NCI-H82 (cell line): ENCODE measurements at places on chromosomes 7 and 10.
A peak's percentile ranks its signal among the peaks of the same experiment; 100 is the strongest.

DNA sequence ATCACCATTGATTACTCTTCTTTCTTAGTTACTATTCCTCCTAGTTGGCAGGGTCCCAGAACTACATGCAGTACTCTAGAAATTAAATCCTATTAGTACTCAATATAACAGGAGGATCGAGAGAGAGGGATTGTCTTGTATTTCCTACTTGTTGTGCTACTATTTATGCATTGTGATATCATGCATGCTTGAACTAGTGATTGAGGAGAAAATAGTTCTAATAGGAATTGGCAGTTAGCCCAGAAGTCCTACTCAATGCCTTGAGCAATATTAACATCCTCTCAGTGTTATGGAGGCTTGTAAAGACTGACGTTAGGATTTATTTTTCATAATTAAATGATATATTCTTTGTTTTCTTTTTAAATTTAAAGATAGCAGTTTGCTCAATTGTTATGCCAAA, 67.4 kb downstream of the FOXP2 start:
- DNase-seq = peak; percentile 61

GRCh38 chr10:69802424-69803161, 887 bp downstream of the COL13A1 start:
- DNase-seq = no peak

DNA sequence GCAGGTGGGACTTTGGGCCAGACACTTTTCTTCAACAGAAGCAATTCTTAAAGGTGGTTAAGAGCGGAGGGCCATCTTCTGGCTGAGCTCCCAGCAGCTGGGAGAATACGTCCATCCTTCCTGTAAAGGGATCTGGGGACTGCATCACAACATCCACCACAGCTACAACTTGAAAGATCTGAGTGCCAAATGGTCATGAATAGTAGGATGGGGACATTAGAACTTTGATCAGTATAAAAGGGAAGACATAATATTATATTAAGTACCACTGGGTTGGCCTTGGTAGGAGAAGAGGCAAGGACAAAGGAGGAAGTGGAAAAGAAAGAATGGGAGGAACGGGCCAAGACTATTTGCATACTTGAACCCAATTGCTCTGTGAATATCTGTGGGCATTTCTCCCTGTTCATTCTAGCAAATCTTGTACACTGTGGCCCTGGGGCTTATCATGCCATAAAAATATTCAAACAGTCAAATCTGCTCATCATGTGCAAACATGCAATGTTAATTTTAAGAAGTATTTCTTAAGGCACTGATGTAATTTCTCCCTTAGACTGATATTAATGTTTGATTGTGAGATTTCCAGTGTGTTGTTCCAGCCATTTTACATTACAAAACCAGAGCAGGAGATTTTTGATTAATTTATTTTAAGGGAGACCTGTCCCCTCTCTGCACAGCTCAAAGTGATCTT, 65.5 kb upstream of the CREB5 start:
- no peak for DNase-seq

- DNase-seq = no peak
Measured at GRCh38 chr7:101605611-101606497, 23.2 kb downstream of the MYL10 start.

- no peak for DNase-seq
Measured at GRCh38 chr7:69218576-69218975, 379.7 kb upstream of the AUTS2 start.

DNA sequence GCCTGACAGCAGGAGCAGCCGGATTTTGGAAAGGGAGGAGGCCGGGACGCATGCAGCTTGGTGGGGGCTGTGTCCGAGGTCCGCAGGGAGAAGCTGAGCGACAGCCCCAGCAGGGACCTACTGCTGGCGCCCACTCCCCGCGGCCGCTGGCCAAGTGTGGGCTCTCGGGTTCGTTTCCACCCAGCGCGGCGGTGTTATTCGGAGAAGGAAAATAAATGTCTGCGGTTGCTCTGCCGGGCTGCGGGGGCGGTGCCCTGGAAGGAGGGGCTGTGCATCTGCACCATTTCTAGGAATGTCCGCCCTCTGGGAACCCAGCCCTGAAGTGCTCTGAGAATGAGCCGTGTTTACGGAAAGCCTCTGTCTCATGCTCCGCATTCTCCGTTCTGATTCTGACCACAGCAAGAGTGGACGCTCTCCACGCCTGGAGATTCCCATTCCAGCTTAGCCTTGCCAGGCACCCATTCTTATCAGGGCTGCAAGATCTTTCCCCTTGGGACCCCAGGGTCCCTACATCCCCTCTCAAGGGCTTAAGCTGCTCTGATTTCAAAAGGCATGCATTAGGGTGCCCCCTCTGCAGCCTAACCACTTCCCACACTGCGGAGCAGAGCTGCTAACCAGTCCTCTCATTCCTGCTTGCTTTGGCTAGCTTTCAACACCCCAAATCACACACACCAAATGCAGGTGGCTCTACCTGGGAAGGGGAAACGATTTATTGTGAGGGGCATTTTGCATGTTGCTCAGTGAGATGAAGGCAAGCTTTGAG, 256.6 kb upstream of the GLI3 start:
- peak; percentile 30 for DNase-seq

DNA sequence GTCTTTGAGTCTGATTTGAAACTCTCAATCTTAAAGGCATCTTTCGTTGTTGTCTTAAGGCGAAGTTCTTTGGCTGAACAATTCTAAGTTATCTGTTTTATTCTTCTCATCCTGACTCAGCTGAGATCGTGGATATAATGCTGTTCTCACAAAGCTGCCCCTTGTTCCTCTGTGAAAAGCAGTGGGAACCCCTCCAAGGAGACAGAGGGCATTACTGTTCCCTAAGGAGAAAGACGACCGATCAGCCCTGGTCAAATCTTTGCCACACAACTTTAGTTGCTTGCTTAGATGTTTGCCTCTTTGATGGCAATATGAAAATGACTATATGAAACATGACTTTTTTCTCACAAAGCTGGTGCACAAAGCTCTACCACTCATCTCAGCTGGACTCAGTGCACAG, 1016.7 kb downstream of the REEP3 start:
- DNase-seq = no peak

GRCh38 chr10:108582387-108582786, 1340.9 kb downstream of the XPNPEP1 start:
- no peak for DNase-seq

DNA sequence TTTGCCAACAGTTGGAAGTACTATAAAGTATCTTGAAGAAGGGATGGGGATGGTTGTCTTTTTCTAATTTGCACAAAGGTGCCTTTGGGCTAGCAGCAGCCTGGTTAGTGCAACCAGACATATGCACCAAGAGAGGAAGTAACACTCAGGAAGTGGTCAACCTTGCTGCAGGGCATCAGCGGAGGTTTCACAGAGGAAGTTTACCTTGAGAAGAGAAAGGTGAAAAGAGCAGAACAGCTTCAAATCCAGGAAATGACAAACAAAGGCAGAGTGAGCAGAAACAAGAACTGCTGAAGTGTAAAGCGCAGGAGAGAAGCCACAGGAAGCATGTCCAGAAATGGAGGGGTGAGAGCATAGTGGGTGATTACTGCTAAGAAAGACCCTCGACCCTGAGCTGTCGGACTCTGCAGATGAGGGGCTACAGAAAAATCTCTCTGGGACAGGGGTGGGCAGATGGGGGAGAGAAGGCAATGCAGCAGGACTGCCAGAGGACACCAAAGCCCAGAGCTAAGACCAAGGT, 66.9 kb downstream of the STK17A start:
- DNase-seq = no peak

GRCh38 chr7:3356173-3356572, 55.1 kb downstream of the SDK1 start:
- no peak for DNase-seq
